ENCODE measurements at places on chromosomes 12 and 14.

DNA sequence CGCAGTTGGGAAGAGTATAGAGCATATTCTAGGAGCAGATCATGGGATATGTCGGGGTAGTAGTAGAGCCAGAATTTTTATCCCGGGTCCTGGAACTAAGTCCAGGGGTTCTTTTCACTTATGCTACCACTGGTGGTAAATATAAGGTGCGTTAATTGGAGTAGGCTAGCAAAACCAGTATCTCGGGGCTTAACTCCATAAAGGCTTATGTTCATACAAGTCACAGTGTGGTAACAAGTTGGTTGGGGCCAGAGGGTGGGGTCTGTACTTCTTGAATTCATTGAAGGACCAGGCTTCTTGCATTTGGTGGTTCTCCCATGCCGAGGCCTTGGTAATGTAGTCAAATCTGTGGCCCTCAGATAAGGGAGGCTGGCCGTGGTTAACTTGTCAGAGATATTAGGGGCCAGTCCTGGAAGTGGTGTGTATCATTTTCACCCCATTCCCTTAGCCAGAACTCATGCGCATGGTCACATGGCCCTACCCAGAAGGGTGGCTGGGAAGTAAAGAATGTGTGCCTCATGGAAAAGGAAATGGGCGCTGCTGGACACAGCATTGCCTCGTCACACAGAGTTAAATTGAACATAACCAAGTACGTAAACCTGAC is 1.5 kb upstream of the ZNF641 start:
- no peak for DNase-seq

GRCh38 chr14:24607081-24607480 is 2.4 kb downstream of the GZMH start:
- DNase-seq, result no peak

DNA sequence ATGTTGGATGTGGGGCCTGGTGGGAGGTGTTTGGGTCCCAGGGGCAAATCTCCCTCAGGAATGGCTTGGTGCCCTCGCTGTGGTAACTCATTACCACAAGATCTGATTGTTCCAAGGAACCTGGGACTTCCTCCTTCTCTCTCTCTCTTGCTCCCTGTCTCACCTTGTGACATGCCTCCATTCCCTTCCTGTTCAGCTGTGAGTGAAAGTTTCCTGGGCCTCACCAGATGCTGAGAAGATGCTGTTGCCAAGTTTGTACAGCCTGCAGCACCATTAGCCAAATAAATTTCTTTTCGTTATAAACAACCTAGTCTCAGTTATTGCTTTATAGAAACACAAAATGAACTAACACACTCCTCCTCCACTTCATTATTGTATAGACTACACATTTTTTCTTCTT is 759.8 kb upstream of the MDGA2 start:
- DNase-seq, result no peak

- DNase-seq, result no peak
Observed at GRCh38 chr12:37543131-37543965, 773.2 kb upstream of the ALG10B start.

GRCh38 chr12:6555018-6555691 is 687 bp downstream of the IFFO1 start:
- no peak for DNase-seq

- DNase-seq, result no peak
Observed at GRCh38 chr12:22447223-22447622, 97.1 kb downstream of the C2CD5 start.

DNA sequence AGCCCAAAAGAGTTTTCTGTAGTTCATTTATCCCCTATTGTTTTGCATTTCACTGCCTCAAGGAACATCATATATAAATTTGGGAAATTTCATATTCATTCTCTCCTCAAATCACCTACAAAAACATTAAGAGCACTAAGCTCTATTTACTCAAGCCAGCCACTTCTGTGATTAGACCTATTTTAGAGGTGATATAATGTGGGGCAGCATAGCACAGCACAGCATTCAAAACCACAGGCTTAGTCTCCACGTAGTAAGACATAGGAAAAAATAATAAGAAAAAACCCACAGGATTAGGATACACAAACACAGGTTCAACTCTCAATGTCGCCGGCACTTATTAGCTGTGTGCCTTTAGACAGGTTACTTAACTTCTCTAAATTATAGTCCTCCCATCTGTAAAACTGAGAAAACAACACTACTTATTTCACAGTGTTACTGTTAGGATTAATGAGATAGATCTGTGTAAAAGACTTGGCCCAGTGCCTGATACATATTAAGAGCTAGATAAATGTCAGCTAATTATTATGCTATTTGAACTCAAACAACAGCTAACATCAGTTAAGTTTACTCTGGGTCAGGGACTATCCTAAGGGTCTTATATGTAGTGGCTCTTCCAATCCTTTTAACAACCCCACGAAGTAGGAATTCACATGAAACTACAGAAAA is 20.3 kb downstream of the DCAF5 start:
- no peak for DNase-seq

DNA sequence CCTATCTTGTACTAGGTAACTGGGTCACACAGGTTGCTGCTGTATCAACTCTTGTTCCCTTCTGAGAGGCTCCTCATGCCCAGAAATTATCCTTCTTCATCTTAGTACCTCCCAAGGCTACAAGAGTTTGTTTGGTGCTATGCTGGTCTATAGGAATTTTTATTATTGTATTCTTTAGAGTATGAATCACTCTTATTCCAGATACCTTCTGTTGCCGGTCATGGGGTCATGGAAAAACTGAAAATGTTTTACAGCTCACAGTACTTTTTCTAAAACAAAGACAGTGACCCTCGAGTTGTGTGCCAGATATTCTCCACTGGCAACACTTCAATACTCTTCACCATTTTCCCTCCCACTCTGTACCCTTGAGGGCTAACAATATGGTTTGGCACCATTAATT is 1598.0 kb upstream of the TMEM132C start:
- DNase-seq, result no peak

DNA sequence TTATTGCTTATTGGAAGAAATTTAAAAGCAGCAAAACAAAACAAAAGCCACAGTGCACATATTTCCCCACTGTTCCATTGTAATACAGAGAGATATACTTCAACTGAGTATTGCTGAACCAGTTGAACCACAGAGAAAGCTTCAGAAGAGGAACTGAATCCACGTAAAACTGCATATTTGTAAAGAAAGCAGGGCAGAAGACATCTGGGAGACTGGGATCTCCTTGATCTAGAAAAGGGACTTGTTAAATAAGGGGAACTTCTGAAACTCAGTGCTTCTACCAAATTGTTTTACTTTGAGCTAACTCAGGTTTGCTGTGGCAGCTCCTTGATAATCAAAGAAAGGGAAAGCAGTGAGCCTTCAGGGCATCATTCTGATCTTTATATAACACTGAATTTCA is 411.1 kb upstream of the MDGA2 start:
- DNase-seq, result no peak

DNA sequence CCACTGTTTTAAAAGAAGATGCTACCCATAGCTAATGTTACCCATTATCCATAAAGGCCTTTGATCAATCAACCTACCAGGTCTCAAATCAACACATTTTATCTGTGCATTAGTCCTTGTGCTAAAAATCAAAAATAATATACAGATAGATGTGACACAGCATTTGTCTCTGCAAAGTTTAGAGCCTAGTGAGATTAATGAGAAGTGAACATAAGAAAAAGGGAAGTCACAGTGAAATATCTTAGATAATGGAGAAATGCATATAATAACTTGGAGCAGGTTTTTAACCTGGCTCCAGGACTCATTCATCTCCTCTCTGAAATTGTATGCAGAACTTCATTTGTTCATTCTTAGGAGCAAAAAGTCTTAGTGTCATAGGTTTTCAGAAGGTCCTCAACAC is 7.2 kb downstream of the PDE3A start:
- DNase-seq, result no peak

DNA sequence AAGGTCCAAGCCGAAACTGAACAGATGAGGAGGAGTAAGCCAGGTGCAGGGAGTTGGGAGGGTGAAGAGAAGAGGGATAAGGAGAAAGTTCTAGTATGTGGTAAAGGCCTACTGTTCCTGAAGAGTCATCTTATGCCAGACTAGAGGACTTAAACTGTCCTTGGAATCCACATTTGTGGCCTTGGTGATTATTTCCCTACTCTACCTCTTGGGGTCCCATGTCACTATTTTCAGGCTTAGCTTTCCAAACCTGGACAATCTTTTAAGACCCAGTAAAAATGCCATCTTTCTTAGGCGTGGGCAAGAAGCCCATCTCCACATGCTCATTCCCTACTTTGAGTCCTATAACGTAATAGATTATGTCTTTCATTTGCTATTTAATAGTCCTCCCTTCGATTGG is 40.1 kb upstream of the CRY1 start:
- DNase-seq, result no peak

- DNase-seq, result no peak
Observed at GRCh38 chr12:15629108-15629507, 160.1 kb downstream of the EPS8 start.
